A549 treated with RU486 at 1 μM for 4 hours (cell line): ENCODE measurements at places on chromosomes 11 and 22. TPM values are rescaled to one million over a fixed set of nuclear protein-coding genes. Genes with fewer than 3 reads are reported as not detected.

Gene LRRC51
- 7.0 to 14.6 TPM (median 7.8 TPM) in 5 replicates for total RNA-seq

Gene OR10S1
- total RNA-seq, result not detected in 5 replicates

Gene PHF5A
- 64.1 to 87.8 TPM (median 66.1 TPM) in 5 replicates for total RNA-seq

Gene OR4C6
- total RNA-seq, result not detected in 5 replicates

Gene MFRP
- not detected in 5 replicates for total RNA-seq
